Muscle of back (tissue), 13 donors: ENCODE measurements at places on chromosomes 7 and 10.

DNA sequence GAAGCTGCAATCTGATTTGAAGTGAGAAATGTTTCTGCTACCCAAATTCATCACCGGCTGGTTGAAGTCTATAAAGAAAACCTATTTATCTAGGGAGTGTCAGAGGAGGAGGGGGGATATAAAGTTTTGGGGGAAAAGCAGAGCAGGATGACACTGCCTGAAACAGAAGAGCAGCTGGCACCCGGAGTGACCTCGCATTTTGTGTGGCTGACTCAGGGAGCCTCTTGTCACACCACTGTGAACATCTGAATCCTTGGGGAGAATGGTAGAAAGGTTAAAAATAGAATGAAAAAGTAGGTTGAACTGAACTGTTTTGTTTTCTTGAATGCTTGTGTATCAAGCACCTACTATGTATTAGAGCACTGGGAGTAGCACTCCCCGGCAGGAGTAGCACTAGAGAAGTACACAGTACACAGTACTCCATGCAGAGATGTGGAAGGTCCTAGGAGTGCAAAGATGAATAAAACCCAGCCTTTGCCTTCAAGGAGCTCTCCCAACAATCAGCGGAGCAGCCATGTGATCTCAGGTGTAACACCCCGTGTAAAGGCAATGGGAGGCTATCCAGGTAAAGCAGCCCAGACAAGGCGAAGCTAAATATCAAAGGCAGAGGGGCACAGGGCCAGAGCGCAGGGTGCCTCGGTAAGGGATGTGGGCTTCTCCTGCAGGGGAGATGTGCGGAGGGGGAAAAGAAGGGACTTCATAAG lies 13.5 kb downstream of the CRTAC1 start:
- no peak for DNase-seq

- DNase-seq, result no peak
Measured at GRCh38 chr7:127792528-127793342, 140.7 kb downstream of the SND1 start.

- no peak for DNase-seq
Measured at GRCh38 chr10:23186697-23187096, 5.4 kb upstream of the PTF1A start.

DNA sequence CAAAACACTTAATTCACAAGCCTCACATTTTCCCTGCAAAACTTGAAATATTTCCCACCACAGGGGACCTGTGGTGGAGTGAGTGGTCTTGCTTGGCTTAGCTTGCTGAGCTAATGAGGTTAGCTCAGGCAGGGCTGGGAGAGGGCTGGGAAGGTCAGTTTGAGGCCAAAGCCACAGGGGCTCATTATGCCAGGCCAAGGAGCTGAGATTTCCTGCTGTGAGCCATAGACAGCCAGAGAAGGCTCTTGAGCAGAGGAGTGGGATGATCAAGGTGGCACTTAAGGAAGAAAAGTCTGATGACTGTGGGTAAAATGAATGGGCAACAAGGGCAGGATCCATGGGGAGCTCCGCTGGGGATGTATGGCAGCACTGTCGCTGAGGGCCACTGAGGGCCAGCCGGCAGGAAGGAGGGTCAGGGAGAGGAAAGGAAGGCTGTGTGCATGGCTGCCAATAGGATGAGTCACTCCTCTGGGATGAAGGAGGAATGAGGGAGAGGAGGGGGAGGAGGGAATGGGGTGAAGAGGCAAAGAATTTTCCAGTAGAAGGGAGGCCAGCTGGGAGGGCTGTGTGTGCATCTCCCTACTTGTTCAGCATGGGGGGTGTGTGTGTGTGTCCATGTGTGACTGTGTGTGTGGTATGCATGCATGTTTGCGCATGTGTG lies 18.7 kb upstream of the ZNF488 start:
- DNase-seq, result peak; percentile 86

GRCh38 chr10:34696423-34696822 lies 118.7 kb downstream of the PARD3 start:
- DNase-seq, result no peak

- no peak for DNase-seq
Measured at GRCh38 chr10:3631701-3632330, 153.2 kb downstream of the KLF6 start.

DNA sequence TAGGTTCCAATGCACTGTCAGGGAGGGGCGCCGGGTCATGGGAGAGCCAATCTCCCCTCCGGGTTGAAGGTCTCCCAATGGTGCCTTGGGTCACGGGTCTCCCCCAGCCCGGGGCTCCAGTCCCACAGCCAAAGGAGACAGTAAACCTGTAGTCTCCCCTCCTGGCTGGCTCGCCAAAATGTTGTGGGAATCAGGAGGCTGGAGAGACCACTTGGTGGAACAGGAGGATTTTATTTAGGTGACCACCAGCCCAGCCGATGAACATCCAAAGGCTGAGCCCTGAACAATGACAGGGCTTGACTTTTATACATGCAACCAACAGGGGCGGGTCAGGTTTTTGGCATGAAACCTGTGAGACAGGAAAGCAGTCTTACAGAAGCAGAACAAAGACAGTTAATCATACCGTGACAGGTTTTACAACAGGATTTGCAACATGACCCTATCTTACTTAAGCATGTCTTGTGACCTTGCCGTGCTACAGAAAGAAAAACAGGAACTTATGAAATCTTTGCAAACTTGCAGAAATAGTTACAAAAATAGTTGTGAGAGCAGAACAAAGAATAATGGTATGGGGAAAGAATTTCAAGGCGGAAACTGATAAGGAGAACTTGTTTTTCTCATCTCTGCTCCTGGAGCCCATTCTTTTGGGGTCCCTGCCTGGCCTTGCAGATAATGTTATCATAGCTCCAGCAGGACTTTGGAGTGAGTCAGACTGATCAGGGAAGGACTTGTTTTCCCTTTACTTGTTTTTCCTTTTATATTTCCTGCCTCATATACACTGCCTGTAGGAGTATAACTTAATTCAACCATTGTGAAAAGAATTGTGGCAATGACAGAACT lies 7.1 kb downstream of the ERV3-1 start:
- no peak for DNase-seq

GRCh38 chr10:118264838-118265470 lies 77.2 kb downstream of the FAM204A start:
- no peak for DNase-seq

- DNase-seq, result no peak
Measured at GRCh38 chr7:51295440-51296245, 21.0 kb downstream of the COBL start.

GRCh38 chr10:62858364-62858763 lies 42.2 kb upstream of the EGR2 start:
- DNase-seq, result peak; percentile 16

DNA sequence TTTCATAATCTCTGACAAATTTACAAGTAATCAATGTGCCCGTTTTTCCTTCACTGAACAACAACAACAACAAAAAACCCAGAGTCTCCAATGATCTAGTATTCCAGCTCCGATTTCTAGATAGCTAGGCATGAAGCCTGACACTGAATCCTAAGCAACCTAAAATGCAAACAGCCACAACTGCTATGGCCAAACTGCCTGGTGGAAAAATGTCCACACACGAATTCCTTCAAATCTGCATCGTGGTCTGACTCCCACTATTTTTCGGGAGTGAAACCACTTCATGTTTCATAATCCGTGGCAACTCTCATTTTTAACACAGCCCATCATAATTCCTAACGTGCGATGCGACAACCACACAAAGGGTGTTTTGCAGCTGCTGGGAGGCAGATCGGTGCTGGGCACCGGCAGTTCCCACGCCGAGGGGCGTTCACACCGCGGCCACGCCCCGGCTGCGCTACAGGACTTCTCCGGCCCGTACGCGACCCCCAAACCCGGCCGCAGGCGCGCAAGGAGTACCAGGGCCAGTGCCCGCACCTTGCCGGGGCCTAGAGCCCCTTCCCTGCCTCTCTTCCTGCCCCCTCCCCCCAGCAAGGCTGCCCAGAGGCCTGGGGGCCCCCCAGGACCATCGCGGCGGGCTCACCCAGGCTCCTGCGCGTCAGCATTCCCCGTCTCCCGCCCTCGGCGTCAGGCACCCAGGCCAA lies 814 bp downstream of the RUFY2 start:
- DNase-seq, result peak; percentile 92

DNA sequence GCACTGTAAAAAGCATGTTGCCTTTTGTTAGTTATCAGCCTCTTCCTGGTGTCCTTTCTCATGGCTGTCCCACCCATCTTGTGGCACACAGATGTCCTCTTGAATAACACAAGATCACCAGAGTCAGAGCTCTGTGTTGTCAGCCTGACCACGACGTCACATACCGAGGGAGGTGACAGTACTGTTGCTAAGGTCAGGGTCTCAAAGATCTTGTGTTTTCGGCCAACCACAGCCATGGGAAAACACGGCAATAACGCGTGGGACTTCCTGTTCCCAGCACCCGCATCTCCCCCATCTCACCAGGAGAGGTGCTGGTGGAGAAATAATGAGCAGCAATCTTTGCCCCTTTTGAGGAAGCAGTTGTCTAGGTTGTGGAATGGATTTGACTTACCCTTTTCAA lies 40.4 kb downstream of the NPVF start:
- no peak for DNase-seq

GRCh38 chr10:76017026-76017732 lies 585.8 kb downstream of the LRMDA start:
- DNase-seq, result no peak

DNA sequence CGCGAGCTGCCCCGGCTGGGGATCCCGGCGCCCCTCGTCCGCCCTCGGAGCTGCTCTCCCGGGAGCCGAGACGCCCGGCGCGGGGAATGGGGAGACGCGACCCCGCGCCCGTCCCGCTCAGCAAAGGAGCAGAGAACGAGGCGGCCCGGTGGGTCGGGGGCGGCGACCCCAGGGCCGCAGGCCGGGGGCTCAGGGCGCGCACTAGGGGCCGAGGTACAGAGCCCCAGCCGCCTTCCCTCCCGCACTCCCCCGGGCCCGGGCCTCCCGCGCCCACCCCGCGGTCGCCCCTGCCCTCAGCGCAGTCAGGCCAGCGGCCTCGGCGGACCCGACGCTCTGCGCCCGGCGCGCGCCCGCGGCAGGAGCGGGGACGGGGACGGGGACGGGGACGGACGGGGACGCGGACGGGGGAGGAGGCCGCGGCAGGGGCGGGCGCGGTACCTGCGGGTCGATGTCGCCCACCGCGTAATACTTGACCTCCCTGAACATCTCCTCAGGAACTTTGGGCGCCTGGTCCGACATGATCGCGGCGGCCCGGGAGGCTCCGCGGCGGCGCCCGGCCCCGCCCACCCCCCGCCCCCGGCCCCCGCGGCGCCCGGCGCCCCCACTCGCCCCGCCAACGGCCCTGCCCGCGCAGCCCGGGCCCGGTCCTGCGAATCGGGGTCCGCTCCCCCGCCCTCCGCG lies 373 bp downstream of the PAXIP1 start:
- peak; percentile 75 for DNase-seq

- DNase-seq, result no peak
Measured at GRCh38 chr10:72574636-72575035, 51.2 kb downstream of the MICU1 start.
